ENCODE measurements at places on chromosomes 7 and 10.

DNA sequence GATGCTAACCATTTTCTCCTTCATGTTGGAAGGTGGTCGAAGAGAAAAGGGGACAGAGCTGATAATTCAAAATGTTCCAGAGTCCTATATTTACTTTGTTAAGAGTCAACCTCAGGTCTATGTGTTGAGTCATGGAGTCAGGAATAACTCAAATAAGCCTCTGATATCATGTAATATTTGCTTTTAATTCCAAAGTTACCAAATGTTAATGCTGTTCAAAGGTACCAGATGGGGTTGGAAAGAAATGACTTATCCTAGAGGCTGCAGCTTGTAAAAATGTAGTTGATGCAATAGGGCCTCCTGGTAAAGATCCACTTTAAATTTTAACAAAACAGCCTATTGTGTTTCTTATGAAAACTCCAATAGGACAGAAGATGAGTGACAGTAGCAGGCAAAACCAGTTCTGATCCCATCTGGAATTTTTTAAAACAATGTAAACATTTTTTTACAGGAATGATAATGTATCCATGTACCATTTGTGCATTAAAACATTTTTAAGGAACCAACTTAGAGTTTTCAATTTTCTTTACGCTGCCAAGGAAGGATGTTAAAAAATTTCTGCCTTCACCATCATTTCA lies 218.2 kb downstream of the ANK3 start:
- no peak for DNase-seq

DNA sequence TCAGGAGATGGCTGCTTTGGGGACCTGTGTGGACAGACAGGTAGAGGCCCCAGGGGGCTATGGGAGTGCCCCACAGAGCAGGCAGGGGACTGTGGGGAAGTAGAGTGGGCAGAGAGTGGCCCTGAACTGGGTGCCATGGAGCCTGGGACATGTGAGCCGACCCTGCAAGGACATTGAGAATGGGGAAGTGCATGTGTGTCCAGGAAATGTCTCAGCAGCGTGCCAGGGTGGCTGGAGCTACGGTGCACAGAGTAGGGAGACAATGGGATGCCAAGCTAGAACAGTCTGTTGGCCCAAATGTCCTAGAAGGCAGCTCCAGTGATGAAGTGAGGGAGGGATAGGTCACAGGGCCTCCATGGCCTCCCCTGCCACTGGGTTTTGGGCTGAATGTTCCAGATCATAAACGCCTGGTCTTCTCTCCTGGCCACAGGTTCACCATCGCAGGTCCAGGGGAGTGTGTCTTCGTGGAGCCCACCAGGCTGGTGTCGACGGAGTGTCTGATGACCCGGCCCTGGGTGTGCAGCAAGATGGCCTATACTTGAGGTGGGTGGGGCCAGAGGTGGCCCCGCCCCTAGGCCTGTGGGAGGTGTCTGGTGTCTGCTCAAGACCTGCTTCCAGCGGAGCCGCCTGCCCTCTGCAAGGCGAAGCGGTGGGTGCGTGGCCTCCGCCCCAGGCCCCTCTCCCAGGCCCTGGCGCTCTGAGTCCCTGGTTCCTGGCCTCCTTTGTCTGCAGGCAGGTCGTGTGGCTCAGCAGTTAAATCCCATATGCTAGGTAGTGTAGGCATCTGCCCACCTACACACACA lies 20.5 kb downstream of the CLEC2L start:
- DNase-seq, result no peak

- peak; percentile 48 for DNase-seq
Measured at GRCh38 chr7:4682621-4683042, 537 bp downstream of the FOXK1 start.

DNA sequence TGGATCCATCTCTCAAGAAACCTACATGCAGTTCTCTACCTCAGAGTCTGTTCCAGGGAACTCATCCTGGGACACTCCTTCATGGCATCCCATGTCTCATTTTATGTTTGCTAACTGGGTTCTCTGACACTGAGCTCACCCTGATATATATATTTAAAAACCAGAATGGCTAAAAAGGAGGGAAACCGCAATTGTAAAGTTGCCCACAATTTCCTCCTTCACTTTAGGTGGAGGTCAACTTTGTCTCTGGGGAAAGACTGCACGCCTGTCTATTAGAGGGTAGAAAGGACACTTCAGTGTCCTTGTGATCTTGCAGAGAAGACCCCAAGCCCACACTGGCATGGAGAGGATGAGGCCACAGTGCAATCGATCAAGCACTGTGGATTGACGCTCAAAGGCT lies 131.7 kb downstream of the TEX36 start:
- DNase-seq, result no peak

DNA sequence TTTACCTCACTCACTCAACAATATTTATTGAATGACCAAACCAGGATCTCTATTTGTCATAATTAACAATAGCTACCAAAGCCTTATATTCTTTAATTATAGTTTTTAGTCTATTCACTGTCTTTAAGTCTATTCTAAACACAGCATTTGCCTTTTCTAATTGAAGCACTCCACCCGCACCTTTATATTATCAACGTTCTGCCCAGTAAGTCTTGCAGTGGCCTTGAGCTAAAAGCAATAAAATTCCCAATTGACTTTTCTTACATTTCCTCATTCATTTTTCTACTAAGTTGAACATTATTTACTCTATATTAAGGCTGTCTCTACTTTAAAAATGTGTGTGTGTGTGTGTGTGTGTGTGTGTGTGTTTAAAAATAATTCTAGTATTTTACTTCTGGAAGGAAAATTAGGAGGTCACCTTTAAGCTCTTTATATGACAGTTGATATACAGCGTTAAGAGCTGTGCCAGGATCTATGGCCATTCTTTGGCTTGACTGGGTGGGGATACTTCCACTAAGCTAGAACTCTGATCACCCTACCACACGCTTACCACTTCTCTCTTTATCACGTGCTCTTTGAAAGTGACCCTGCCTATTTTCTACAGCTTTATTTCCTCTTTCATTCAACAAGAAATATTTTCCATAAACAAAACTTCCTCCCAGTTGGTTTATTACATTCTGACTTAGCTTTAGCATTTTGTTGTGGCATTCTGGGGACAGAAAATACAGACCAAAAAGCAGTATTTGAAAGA lies 8.8 kb downstream of the PAPSS2 start:
- DNase-seq, result no peak

GRCh38 chr7:81235997-81236396 lies 317.1 kb upstream of the SEMA3C start:
- DNase-seq, result no peak

DNA sequence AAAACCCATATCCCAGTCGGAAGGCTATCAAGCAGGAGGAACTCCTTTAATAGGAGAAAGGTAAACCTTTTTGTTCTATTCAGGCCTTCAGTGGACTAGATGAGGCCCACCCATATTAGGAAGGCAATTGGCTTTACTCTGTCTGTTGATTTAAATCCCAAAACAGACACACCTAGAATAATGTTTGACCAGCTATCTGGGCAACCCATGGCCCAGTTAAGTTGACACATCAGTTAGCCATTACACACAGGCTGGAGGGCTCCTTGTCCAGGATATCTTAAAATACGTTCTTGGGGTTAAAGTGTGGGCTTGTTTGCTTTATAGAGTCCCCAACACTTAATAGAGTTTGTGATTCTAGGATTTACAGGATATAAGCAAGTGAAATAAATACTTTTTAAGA lies 339.0 kb upstream of the PRKCQ start:
- DNase-seq, result no peak

- no peak for DNase-seq
Measured at GRCh38 chr10:90373911-90374310, 483.9 kb downstream of the HTR7 start.

GRCh38 chr10:19778996-19779395 lies 37.2 kb upstream of the PLXDC2 start:
- DNase-seq, result no peak

DNA sequence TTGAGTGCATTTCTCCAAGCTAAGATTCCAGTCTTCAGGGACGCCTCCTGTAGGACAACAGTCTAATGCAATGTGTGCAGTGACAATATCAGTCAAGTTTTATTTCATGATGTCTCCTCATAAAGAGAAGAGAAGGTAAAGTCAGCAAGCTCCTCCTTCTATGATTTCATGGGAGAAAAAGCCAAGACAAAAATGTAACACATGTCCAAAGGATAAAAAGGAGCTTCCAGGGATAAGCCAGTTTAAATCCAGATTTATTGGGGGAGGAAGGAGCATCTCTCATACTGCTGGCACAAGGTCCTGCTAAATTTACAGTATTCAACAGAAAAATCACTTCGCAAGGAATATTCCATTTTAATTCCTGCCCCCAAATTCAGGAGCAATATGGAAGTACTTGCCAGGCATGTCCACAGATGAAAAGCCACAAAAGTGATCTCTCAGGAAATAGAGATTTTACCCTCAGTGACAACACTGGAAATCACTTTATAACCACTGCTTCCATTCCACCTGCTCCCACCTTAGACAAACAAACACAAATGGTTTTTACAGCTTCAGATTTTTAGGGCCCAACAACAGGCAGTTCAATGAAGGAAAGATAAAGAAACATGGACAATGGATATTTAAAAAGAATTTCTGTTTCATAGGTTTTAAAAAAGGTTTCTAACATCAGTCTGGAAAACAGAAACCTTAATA lies 677.5 kb upstream of the C7orf33 start:
- DNase-seq, result no peak

DNA sequence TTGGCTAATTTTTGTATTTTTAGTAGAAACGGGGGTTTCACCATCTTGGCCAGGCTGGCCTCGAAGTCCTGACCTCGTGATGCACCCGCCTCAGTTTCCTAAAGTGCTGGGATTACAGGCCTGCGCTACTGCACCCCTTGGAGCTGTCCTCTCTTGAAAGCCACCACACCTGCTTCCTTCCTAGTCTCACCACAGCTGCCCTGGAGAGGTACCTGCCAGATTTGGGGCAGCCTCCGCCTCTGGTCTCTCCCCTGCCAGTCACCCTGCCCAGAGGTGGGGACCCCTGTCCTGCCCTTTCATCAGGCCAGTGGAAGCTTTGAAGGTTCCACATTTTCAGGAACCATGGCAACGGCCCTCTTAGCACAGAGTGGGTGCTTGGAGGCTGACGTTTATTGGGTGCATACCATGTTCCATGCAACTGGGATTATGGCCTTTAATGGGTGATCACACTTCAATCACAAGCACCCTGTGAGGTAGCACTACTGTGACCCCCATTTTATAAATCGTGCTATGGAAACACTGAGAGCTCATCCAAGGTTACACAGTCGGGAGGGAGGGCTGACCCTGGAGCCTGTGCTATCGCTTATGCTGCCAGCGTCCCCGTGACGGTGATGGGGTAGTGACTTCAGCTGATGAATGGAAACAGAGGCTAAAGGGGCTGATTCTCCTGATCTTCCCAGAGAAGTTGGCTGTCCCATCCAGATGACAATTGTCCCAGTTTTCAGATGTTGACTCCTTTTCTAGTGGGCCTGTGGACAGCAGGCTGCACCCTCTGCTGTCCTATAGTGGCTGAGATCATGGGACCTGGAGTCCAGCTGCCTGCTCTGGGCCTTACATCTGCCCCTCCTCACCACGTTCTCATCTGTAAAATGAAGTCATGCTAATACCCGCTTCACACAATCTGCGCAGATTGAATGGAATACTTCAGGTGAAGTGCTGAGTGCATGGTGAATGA lies 11.5 kb upstream of the FGFR2 start:
- no peak for DNase-seq

DNA sequence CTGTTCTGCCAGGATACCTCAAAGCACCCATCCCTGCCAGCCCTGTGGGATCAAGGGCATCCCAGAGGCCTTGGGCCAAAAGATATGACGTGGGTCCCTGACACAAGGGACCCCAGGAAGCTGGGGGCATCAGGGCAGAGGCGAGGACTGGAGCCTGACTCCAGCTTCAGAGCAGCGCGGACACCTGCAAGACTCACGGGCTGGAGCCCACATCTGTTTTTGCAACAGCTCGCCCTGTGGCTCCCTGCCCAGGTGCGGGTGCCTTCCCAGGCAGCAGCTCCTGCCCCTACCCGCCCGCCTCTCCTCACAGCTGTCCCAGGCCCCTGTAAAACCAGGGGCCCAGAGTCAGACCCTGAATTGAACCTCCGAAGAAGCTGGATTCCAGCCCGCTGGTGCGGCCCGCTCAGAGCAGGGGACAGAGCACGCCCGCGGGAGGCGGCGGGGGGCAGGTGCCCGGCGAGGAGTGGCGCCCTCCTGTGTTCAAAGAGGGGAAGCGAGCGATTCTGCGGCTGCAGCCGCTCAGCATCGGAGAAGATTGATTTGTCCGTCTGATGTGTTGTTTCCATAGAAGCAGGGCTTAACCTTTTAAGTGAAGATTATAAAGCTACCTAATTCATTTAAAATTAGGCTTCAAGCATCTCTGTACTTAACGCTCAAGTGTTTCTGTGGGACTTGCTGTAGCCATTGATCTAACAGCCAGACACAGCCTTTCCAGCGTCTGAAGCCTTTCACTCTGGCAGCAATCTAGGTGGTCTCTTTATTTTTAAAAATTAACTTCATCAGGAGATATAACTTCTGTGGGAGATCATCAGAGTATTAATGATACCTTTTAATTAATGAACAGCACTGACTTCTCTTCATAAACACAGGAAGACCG lies 88.4 kb downstream of the BEND7 start:
- DNase-seq, result peak; percentile 48

GRCh38 chr7:28292834-28293526 lies 112.4 kb upstream of the JAZF1 start:
- DNase-seq, result no peak

GRCh38 chr10:101244321-101245050 lies 15.2 kb upstream of the LBX1 start:
- DNase-seq, result no peak

DNA sequence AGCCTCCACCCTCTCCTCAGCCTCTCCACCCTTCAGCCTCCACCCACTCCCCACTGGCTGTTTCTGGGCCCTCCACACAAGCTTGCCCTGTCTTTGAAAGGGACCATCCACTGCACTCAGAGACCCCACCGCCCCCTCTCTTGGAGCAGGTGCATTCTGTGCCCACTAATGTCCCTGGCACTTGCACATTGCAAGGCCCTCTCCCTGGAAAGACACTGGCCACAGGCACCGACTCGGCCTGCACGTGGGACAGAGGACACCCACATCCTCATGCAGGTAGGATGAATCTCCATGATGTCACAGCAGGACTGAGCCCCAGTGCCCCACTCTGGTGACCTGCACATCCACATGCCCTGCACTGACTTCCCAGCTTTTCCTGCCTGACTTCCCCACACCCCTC lies 36.8 kb upstream of the EBF3 start:
- DNase-seq, result no peak

DNA sequence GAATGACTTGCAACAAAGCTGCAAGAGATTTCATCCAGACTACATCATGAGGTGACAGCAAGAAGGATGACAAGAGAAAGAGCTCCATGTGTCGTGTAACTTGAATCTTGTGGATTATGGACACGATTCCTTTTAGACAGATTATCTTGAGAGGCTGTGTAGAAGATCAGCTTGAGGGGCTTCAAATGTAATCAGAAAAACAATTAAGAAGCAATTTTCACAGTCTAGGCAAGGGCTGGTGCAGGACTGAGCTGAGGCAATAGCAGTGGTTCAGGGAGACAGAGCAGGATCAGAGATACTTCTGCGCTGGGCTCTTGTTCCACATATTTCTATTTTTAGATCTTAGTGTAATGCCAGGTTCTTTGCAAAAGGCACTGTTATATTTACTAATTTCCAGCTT lies 253.0 kb upstream of the COBL start:
- peak; percentile 72 for DNase-seq

- DNase-seq, result no peak
Measured at GRCh38 chr7:73809467-73809951, 21.3 kb upstream of the CLDN4 start.

GRCh38 chr10:16646181-16647059 lies 124.7 kb upstream of the C1QL3 start:
- DNase-seq, result no peak
